Purkinje cell (primary cell): ENCODE measurements at places on chromosomes 6 and 20. TPM values are rescaled to one million over a fixed set of nuclear protein-coding genes. Genes with fewer than 3 reads are reported as not detected.

SYNCRIP gene
- 26.2 and 45.7 TPM in 2 replicates for polyA plus RNA-seq

WFDC2 gene
- 4.3 and 6.1 TPM in 2 replicates for polyA plus RNA-seq

PAX1 gene
- polyA plus RNA-seq = not detected in 2 replicates

MAP7 gene
- 5.3 and 6.3 TPM in 2 replicates for polyA plus RNA-seq

HAO1 gene
- polyA plus RNA-seq = not detected in 2 replicates

AVP gene
- polyA plus RNA-seq = not detected in 2 replicates

PSMB1 gene
- polyA plus RNA-seq = 332 and 345 TPM in 2 replicates

RHAG gene
- polyA plus RNA-seq = not detected in 2 replicates

SLC17A1 gene
- not detected in 2 replicates for polyA plus RNA-seq

KCNQ2 gene
- polyA plus RNA-seq = 8.7 and 11.4 TPM in 2 replicates

SEL1L2 gene
- polyA plus RNA-seq = 2.1 and 5.0 TPM in 2 replicates

IL17A gene
- not detected in 2 replicates for polyA plus RNA-seq

DUSP15 gene
- polyA plus RNA-seq = not detected in 2 replicates

SKIC2 gene
- 8.0 and 11.7 TPM in 2 replicates for polyA plus RNA-seq

DAAM2 gene
- 0.80 TPM in 1 of 2 replicates, not detected in the other for polyA plus RNA-seq

CDC5L gene
- polyA plus RNA-seq = 15.6 and 16.9 TPM in 2 replicates

ASCC3 gene
- 10.2 and 12.2 TPM in 2 replicates for polyA plus RNA-seq

APCDD1L gene
- 0.27 and 0.95 TPM in 2 replicates for polyA plus RNA-seq

OR10C1 gene
- polyA plus RNA-seq = not detected in 2 replicates

EFCAB8 gene
- polyA plus RNA-seq = not detected in 2 replicates

BPIFA1 gene
- not detected in 2 replicates for polyA plus RNA-seq

NRN1 gene
- polyA plus RNA-seq = 5.6 and 41.7 TPM in 2 replicates

ULBP1 gene
- polyA plus RNA-seq = not detected in 2 replicates

HTR1E gene
- 0.58 TPM in 1 of 2 replicates, not detected in the other for polyA plus RNA-seq

SLC2A10 gene
- 0.28 TPM in 1 of 2 replicates, not detected in the other for polyA plus RNA-seq

ANKRD6 gene
- polyA plus RNA-seq = 0.14 and 4.6 TPM in 2 replicates

PGC gene
- not detected in 2 replicates for polyA plus RNA-seq

ACTL10 gene
- not detected in 2 replicates for polyA plus RNA-seq

TRIM31 gene
- polyA plus RNA-seq = not detected in 2 replicates

MARCKS gene
- polyA plus RNA-seq = 111 and 129 TPM in 2 replicates

SULF2 gene
- polyA plus RNA-seq = 217 and 288 TPM in 2 replicates

FOXF2 gene
- 0.39 and 0.67 TPM in 2 replicates for polyA plus RNA-seq

RNF144B gene
- 0.45 and 1.4 TPM in 2 replicates for polyA plus RNA-seq
